HT-29 (cell line): ENCODE measurements at places on chromosomes 1 and 21. TPM values are rescaled to one million over a fixed set of nuclear protein-coding genes. Genes with fewer than 3 reads are reported as not detected.

PRELP gene
- total RNA-seq, result 0.13 TPM in 1 of 2 replicates, not detected in the other

HHIPL2 gene
- 1.8 TPM in 1 of 2 replicates, not detected in the other for total RNA-seq

MAP3K6 gene
- total RNA-seq, result 17.0 and 19.7 TPM in 2 replicates

MYCL gene
- 11.6 and 12.4 TPM in 2 replicates for total RNA-seq

RAP1GAP gene
- 56.9 and 69.0 TPM in 2 replicates for total RNA-seq

SYTL1 gene
- total RNA-seq, result 17.1 and 21.9 TPM in 2 replicates

FAM163A gene
- not detected in 2 replicates for total RNA-seq

NBL1 gene
- total RNA-seq, result 62.3 and 80.6 TPM in 2 replicates

LCE3D gene
- total RNA-seq, result not detected in 2 replicates

CD1B gene
- not detected in 2 replicates for total RNA-seq

REN gene
- total RNA-seq, result 10.7 and 15.6 TPM in 2 replicates

GRCh38 chr1:30603081-30603858, 120.1 kb downstream of the MATN1 start:
- DNase-seq, result no peak

- DNase-seq, result peak; percentile 75
Observed at GRCh38 chr1:201376464-201377374, 761 bp downstream of the TNNT2 start.

GRCh38 chr1:228371741-228372182, 34.9 kb downstream of the TRIM11 start:
- no peak for DNase-seq

- DNase-seq, result peak; percentile 98
Observed at GRCh38 chr21:42892931-42893755, at the start of gene NDUFV3. TSS of gene NDUFV3 (plus strand) at chr21:42893309. CDS start at chr21:42893334, 25 bp downstream.

- no peak for DNase-seq
Observed at GRCh38 chr1:47781171-47781959, 215.8 kb downstream of the TRABD2B start.

DNA sequence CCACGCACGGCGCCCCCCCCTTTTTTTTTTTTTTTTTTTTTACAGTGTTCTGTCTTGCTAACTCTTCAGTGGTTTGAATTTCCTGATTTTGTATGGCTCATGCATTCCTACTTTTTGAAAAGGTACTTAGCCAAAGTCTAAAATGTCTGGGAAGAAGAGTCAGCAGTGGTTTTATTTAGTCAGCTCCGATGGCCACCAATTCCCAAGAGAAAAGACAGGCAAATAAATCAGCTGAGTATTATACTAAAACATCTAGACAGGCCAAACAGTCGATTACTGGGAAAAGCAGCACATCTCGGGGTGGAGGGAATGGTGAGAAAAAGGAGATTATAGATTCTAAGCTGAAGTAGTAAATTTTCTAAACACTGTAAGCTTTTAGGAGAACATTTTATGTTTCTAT, 192.5 kb upstream of the ZRANB2 start:
- no peak for DNase-seq

DNA sequence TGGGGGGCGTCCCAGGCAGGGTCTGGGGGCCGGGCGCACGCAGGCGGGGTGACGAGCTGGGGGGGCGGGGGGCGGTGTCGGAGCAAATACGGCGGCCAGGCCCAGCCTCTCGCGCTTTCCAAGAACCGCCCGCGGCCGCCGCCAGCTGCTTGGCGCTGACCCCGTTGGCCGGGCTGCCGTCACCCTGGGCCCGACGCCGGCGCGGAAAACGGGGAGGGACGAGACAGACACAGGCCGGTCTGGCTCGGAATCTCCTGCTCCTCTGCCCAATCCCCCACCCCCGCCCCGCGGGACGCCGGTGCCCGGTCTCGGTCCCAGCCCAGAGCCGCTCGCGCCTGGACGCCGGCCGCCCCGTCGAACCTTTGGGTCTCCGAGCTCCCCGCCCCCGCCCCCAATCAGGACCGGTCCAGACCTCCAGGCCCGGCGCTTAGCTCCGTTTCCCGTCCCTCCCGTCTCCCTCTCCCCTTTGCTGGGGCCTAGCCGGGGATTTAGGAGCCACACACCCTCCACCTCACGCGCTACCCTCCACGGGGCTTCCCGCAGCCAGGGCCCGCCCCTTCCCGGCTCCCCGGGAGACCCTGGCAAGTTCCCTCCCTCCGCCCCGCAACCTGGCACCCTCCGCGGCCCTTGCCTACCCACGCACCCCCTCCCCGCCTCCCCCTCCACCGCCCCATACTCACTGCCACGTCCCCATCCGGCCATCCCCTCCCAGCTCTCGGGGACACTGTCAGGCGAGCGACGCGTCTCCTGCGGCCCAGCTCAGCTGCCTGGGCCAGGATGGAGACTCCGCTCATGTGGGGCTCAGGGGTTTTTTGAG, 800 bp upstream of the MMP23B start:
- DNase-seq, result no peak

GRCh38 chr1:207487636-207488035, 8.3 kb upstream of the CR1 start:
- no peak for DNase-seq

DNA sequence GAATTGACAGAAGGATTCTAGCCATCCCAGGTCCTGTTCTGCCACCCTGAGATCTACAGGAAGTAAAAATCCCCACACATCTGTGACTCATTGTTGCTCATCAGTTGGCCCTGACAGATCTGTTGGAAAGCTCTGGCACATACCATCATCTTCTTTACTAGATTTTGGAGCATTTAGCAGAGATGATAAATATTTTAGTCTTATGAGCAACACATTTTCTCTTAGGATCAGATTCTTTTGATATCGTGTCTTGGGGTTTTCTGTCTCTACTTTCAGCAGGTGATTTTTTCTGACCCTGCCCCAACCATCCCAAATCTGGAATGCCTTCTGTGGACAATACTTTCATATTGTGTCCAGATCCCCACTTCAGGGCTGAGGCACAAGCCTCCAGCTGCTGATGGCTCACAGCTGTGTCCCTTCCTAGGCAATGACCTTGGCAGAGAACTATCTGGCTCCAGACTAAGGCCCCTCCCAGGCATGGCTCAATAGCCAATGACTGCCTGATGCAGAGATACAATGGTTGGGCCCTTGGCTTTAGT, 102.8 kb downstream of the GDAP2 start:
- DNase-seq, result peak; percentile 7

- no peak for DNase-seq
Observed at GRCh38 chr1:180528868-180529470, 26.6 kb upstream of the ACBD6 start.

DNA sequence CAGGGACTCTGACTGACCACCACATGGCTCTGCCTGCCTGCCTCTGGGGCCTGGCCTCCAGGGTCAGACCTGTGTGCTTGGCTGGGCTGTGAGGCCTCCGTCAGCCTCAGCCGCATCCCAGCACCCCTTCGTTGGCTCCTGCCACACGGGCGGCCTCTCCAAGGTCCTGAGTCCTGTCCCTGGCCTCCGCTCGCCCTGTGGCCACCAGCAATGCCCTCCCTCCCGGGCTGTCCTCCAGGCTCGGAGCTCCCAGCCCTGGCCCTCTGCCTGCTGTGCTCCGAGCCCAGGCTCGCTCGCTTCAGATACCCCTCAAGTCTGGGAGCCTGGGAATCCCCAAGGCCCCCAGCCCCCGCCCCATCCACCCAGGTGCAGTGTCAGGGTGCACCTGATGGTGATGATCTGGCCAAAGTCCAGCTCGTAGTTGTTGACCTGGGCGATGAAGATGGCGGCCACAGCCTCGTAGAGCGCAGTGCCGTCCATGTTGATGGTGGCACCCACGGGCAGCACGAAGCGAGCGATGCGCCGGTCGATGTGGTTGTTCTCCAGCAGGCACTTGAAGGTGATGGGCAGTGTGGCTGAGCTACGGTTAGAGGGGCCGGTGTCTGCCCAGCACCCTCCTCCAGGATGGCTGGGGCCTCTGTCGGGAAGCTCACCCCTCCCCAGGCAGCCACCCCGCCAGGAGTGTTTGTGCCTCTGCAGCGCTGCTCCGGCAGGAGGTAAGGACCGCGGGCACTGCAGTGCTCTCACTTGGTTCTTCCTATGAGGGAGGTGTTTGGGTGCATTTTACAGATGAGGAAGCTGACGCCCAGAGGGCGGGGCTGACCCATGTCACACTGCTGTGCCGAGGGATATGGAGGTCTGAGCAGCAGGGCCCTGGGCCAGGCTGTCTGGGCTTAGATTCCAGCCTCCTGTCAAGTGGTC, 28.5 kb downstream of the PODN start:
- DNase-seq, result peak; percentile 44

GRCh38 chr1:207648334-207649209, 3.6 kb downstream of the CR1L start:
- no peak for DNase-seq

GRCh38 chr1:204408074-204408507, 3.5 kb downstream of the PPP1R15B start:
- peak; percentile 73 for DNase-seq

GRCh38 chr1:34162852-34163766, 1.9 kb downstream of the CSMD2 start:
- no peak for DNase-seq

- no peak for DNase-seq
Observed at GRCh38 chr21:17828223-17828622, 9.1 kb upstream of the C21orf91 start.

GRCh38 chr1:38213646-38214434, 167.2 kb upstream of the POU3F1 start:
- no peak for DNase-seq

DNA sequence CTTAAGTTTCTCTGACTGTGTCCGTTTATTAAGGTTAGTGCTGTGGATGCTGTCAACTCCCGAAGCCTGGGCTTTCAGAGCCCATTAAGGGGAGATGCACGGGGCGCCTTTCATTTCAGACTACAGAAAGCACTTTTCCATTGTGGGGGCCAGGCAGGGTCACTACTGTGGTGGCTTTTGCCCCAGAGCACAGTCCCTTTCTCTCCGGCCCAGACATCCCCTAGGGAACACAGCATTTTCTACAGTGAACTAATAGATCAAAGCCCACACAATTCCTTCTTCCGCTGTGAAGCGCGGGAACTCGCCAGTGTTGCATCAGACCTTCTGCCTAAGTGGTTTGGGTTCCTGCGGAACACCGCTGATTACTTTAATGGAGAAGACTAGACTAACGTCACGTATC, 26.8 kb upstream of the MAP1LC3C start:
- no peak for DNase-seq

- no peak for DNase-seq
Observed at GRCh38 chr1:17007121-17007520, 4.6 kb downstream of the ATP13A2 start.

GRCh38 chr21:25094695-25095094, 512.6 kb downstream of the MRPL39 start:
- no peak for DNase-seq

GRCh38 chr1:9143250-9143649, 14.3 kb upstream of the GPR157 start:
- no peak for DNase-seq

DNA sequence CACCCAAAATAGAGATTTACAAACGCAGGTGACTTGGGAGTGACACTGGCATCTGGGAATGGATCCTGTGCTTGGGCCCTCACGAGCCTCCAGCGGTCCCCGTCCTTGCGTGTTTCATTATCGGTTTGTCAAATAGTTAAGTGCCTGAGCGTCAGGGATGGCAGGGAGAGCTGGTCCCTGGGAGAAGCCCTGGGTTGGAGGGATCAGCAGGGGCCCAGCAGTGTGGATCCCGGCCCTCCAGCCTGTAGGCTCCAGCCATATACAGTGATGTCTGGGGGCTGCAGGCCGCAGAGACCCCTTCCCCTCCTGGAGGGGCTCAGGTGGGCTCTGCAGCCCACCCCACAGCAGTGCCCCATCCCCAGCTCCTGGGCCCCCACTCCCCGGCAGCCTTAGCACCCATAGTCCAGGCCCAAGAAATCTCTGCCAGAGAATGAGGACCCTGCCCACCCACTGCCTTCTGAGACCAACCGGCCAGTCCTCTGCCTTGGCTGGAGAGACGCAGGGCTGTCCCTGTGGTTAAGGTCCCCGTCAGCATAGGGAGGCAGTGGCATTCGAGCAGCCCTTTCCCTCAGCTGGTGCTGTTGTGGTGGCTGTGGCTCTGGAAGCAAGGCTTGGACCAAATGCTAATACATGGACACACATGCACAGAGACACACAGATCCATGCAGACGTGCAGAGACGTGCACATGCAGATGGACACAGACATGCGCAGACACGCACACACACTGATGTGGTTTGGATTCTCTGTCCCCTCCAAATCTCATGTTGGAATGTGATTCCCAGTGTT, 2.4 kb upstream of the SLC19A1 start:
- no peak for DNase-seq

GRCh38 chr21:45747802-45748445, 104.4 kb downstream of the PCBP3 start:
- DNase-seq, result no peak

- no peak for DNase-seq
Observed at GRCh38 chr1:203147376-203147775, 19.9 kb downstream of the ADORA1 start.

DNA sequence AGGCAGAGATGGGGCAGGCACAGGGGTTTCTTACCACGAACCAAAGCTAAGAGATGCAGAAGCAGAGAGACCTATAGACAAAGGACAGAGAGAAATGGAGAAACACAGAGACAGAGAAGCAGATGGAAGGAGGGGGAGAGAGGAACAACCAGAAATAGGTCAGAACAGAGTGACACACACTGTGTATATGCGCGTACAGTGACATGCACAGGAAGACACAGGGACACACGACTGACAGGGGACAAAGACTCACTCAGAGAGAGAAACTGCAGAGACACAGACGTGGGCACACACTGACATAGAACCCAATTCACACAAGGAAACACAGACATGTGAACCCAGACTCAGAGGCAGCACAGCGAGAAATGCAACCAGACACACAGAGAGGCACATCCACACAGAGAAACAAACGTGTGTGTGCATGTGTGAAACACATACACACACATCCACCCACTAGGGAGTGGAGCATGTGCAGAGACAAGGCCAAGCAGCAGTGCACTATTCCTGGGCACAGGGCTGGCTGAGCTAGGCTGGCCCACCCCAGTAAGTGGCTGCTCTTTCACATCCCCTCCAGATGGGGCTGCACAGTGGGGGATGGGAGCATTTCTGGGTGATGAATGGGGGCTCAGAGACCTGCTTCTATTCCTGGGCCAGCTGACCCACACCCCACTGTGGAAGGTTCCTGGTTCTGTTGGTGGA, 123.4 kb upstream of the CSF3R start:
- DNase-seq, result no peak

DNA sequence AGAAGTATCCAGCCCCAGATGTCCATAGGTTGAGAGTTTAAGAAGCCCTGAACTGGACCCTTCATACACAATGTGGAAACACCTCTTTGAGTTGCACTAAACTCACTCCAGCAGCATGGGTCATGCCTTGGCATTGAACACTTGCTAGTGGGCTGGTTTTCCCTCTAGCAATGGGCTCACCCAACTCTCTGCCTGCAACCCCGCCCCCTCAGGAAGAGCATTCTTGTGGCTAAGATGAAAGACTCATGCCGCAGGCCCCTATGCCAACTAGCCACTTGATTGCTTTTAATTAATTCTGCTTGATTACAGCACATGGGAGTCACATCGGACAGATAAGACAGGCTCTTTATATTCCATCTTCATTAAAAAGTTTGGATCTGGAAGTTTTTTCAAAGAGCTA, 136.5 kb upstream of the GJB5 start:
- no peak for DNase-seq

GRCh38 chr1:59078070-59078800, 218.7 kb upstream of the FGGY start:
- no peak for DNase-seq

GRCh38 chr1:234614081-234614489, 4.1 kb upstream of the IRF2BP2 start:
- DNase-seq, result no peak

GRCh38 chr1:87897481-87897880, 568.8 kb downstream of the LMO4 start:
- DNase-seq, result no peak
